ENCODE measurements at places on chromosomes 4 and X.

GRCh38 chr4:168859888-168860694 lies 150.0 kb downstream of the CBR4 start:
- no peak for DNase-seq

DNA sequence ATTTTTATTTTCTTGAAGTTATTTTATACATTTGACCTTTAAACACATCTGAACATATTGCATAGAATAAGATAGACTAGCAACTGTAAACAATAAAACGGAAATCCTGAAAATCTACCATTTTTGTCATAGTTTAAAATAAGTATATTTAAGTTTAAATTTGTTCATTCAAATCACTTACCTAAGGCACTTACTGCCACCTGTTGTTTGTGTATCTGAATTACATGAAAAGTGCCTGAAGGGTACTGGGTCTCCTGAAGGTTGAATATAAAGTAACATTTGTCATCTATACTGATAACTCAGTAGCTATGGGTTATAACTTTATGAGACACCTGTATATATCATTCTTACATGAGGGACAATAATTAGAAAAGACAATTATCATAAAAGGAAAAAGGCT lies 38.6 kb downstream of the TRPC5 start:
- DNase-seq = peak; percentile 40

- no peak for DNase-seq
Observed at GRCh38 chrX:153465691-153466380, 4.5 kb downstream of the HAUS7 start.

- peak; percentile 10 for DNase-seq
Observed at GRCh38 chr4:171186700-171187099, 626.5 kb upstream of the GALNTL6 start.

DNA sequence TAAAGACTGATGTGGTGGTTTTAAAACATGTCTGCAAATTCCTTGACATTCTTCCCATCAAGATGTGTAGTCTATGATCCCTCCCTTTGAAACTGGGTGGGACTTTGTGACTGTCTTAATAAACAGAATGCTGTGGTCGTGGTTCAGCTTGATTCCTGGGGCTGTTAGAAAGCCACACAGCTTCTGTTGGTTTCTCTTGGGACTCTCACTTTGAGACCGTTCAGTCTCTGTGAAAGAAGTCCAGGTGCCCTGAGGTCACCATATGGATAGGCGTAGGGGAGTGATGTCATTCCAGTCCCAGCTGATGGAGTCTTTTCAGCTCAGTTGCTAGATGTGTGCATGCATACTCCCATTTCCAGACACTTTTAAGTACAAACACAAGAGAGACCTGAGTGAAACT lies 216.6 kb downstream of the KDR start:
- DNase-seq = no peak

DNA sequence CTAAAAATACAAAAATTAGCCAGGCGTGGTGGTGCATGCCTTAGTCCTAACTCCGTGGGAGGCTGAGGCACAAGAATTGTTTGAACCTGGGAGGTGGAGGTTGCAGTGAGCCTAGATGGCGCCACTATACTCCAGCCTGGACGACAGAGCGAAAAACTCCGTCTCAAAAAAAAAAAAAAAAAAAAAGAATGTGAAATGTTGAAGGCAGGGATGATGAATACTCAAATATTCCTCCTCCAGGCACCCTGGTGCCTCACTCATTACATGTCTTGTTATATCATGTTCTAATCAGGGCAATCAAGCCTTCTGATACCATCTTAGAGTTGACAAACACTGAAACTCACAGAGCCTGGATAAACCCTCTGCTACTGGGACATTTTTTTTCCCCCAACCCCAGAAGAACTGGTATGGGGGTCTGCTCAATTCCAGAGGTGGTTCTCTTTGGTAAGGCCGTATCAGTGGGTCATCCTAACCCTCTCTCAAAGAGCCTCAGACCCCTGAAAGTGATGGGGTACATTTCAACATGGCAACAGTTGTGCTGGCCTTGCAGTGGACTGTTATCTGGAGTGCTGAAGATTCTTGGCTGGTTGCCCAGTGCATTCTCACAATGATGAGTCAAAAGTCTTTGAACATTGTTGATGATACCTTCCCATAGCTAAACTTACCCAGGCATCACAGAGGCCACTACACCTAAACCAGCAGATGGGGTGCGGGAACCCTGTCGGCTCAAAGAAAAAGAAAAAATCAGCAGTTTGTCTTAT lies 2.4 kb upstream of the SH3KBP1 start:
- DNase-seq = no peak

- no peak for DNase-seq
Observed at GRCh38 chrX:106726485-106727437, at the start of gene RNF128. Gene RNF128, plus strand, starts transcription at chrX:106726701. Its CDS starts 213 bp downstream, at chrX:106726914.

DNA sequence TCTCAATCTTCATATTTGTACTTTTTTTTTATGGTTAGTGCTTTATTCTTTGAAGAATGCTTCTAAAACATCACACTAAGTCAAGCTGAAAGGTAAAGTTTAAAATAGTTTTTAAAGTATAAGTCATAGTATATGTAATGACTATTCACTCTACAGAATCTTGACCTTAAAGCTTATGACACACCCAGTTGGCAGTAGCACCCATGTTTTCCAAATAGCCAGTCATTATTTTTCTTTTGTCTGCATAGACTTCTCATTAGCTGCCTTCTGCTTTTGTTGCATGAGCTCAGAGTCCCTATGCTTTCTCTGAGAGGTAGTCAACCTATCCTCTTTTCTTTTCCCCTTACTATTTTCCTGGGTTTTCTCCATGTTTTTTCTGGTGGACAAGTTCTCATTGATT lies 231.5 kb downstream of the PCDH18 start:
- DNase-seq = no peak

- no peak for DNase-seq
Observed at GRCh38 chr4:32436816-32437215, 1716.6 kb downstream of the PCDH7 start.

DNA sequence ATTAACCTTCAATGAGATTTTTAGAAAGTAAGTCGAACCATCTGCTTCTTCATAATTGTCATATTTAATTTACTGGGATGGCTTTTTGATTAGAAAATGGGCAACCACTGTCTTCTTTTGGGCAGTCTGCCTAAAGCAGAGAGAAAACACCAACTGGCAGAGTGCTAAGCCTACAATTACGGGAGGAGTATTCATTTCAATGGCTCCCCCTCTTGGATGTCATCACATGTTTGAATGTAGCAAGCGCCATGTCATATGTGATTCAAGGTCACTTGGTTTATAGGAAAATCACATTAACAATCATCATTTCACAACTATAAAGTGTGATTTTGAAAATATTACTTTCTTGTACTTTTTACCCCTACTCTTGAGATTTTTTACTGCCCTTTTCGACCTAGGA lies 261.9 kb downstream of the FRMPD4 start:
- DNase-seq = no peak

All from NAMALWA (cell line).